Omental fat pad (tissue), 4 donors: ENCODE measurements at places on chromosomes 5 and 9. TPM values are rescaled to one million over a fixed set of nuclear protein-coding genes. Genes with fewer than 3 reads are reported as not detected.

GRCh38 chr9:93640027-93640426 lies 63.6 kb downstream of the PHF2 start:
- DNase-seq, result no peak

DNA sequence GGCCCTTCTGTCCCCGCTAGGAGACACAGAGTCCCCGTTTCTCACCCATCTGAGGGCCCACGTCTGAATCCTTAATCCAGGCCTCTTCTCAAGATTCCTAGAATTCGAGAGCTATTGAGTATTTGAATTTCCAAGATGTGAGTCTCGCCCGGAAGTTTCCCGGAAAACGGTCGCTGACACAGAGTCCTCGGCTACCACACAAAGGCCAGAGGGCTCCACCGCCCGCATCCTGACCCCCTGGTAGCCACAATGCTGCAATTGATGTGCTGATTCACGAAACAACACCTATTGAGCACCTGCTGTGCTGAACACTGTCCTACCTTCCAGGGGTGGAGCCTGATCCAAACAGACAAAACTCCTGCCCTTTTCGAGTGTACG lies 670 bp upstream of the FBP1 start:
- DNase-seq, result no peak

GRCh38 chr5:80622756-80623155 lies 31.7 kb upstream of the MSH3 start:
- DNase-seq, result no peak

DNA sequence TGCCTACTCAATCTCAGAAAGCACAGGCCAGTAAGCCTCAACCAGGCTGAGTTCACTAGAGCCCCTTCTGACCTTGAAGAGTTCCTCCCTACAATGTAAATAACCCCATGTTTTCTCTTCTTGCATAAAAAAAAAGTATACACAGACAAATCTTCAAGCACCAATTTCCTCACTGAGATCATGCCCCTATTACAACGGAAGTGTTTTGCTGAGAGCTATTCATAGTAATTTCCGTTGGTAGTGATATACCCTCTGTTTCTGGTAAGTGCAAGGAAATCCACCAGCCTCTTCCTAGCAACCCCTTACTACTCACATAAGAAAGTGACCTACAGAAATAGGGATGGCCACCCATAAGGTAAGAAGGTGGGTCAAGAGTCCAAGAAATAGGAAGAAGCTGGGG lies 76.4 kb upstream of the TARS1 start:
- no peak for DNase-seq

DNA sequence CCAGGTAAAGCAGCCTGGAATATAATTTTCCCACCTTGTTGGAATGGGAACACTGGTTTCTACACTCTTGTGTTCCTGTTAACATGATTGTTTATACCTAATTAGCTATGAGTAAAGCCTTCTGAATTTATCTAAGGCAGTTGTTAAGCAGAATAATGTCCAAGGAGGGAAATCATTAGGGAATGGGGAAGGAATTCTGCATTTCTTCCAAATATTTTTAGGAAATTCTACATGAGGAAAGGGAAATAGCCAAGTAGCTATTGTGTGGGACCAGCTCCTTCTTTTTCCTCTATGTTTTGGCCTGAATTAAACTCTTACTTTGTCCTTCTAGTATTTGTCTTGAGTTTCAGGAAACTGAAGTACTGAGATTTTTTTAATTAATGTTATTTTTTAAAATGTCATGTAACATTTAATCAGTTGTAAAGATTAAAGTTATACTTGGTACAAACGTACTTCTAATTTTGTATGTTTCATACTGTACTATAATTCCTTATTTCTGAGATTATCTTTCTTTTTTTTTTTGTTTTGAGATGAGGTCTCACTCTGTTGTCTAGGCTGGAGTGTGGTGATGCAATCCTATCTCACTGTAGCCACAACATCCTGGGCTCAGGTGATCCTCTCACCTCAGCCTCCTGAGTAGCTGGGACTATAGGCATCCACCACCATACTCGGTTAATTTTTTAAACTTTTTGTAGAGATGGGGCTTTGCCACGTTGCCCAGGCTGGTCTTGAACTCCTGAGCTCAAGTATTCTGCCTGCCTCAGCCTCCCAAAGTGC lies 28.5 kb downstream of the ANKDD1B start:
- DNase-seq, result no peak

DNA sequence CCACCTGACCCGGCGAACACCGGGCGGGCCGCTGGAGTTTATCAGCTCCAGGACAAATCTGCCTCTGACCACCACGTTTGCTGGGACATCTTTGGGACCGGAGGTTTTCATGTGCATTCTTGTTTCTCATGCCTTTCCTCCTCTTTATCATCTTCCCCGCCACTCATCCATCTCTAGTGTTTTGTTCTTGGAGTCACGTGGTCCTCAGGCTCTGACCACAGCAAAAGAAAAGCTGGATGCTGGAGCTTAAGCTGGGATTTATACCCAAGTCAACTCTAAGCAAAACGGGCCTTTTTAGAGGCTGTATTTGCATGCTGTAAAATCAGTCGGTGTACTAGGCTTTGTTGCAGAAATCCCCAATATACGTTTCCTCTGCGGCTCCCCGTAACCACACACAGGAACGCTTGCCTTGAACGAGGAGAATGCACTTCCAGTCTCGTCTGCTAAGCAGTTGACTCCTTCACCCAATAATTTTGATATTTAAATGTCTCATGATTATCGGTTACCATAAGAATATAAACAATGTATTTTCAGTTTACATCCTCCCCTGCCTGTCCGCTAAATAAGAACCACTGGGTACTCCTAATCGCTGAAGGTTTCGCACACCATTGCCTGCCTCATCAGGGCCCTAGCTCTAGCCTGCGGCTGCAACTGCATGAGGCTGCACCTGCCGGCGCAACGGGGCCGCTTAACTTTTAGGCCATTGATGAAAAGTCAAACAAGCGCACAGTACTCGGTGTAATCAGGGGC lies 560 bp upstream of the NDUFS6 start:
- DNase-seq, result no peak

GRCh38 chr9:396396-396795 lies 181.7 kb downstream of the DOCK8 start:
- DNase-seq, result no peak

DNA sequence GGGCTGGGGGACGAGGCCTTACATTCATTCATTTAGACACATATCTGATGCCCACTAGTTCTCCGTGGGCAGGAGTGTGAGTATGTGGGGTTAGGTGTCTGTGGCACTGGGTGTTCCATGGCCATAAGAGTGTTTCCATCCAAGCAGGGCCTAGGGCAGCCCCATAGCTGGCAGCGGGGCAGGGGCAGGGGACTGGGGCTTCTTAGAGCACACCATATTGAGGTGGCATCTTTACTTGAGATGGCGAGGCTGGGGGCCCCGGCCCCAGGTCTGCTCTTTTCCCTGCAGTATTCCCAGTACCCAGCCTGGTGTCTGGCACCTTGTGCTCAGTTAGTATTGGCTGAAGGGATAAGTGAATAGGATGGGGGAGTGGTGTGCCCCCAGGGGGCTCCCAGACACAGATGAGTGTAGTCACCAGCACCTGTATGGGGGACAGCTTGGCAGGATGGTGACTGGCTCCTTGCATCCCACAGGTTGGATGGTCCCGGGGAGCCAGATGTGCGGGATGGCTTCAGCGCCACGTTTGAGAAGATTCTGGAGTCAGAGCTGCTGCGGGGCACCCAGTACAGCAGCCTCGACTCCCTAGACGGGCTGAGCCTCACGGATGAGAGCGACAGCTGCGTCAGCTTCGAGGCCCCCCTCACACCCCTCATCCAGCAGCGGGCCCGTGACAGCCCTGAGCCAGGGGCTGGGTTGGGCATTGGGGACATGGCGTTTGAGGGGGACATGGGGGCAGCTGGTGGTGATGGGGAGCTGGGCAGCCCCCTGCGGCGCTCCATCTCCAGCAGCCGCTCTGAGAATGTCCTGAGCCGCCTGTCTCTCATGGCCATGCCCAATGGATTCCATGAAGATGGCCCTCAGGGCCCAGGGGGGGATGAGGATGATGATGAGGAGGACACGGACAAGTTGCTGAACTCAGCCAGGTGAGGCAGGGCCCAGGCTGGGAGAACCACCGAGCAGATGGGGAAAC lies 17.5 kb downstream of the PSD2 start:
- DNase-seq, result no peak

GRCh38 chr5:97098922-97099321 lies 43.5 kb downstream of the LIX1 start:
- no peak for DNase-seq

DNA sequence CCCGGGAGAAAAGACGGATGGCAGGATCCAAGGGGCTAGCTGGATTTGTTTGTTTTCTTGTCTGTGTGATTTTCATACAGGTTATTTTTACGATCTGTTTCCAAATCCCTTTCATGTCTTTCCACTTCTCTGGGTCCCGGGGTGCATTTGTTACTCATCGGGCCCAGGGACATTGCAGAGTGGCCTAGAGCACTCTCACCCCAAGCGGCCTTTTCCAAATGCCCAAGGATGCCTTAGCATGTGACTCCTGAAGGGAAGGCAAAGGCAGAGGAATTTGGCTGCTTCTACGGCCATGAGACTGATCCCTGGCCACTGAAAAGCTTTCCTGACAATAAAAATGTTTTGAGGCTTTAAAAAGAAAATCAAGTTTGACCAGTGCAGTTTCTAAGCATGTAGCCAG lies 94.2 kb downstream of the SYK start:
- DNase-seq, result no peak

- DNase-seq, result no peak
Observed at GRCh38 chr9:116137581-116137980, 16.0 kb upstream of the PAPPA start.

- no peak for DNase-seq
Observed at GRCh38 chr9:136372561-136373299, 739 bp downstream of the CARD9 start.

DNA sequence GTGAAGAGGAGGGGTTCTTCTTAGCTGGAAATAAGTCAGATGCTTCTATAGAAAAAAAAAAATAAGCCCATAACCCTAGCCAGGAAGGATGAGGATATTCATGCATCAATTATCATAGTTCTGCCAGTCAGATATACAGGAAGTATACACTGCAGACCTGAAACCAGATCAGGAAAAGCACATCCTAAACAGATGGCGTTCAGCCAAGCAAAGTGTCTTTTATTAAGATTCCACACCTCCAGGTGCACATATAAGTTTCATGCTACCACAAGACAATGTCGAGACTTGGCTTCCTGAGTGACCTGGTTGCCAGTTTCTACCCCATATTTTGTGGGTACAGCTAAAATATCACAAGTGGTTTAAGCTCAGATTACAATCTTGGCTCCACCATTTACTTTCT lies 108.3 kb downstream of the CETN3 start:
- no peak for DNase-seq

- no peak for DNase-seq
Observed at GRCh38 chr9:94584555-94584954, 9.1 kb downstream of the FBP2 start.

- DNase-seq, result no peak
Observed at GRCh38 chr9:99387431-99387830, 165.3 kb downstream of the SEC61B start.

The ANKRD18A gene
- total RNA-seq, result 0.48 TPM

The TNFSF8 gene
- 3.2 TPM for total RNA-seq

The PCDHA10 gene
- 0.79 TPM for total RNA-seq

The OR1J4 gene
- total RNA-seq, result not detected

The MCIDAS gene
- not detected for total RNA-seq

The DAB2IP gene
- 30.0 TPM for total RNA-seq

The ENTREP1 gene
- 2.8 TPM for total RNA-seq
